Motor neuron (in vitro differentiated cells): ENCODE measurements at places on chromosomes 2 and 18.

GRCh38 chr2:1728821-1729220 lies 15.5 kb downstream of the PXDN start:
- no peak for ATAC-seq

- ATAC-seq = no peak
Observed at GRCh38 chr2:84956334-84957297, 14.3 kb upstream of the KCMF1 start.

- no peak for ATAC-seq
Observed at GRCh38 chr2:6233993-6234392, 541.8 kb downstream of the SOX11 start.

GRCh38 chr2:202249521-202250253 lies 11.3 kb upstream of the SUMO1 start:
- ATAC-seq = peak; percentile 43

DNA sequence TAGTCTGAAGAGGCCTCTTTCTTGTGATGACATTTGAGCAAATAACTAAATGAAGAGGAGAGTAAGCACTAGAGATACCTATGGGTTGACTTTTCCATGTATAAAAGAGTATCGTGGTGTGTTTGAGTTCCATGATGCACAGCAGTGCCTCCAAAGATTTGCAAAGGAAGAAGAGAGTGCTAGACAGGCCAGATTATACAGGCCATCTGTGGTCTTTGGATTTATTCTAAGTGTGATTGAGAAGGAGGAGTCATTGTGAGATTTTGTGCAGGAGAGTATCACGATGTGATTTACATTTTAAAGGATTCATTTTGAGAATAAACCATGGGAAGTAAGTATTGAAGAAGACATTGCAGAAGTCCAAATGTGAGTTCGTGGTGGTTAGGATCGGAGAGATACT lies 695.9 kb upstream of the FAM98A start:
- no peak for ATAC-seq

GRCh38 chr18:59554796-59555335 lies 142.4 kb downstream of the CCBE1 start:
- ATAC-seq = no peak
